ENCODE measurements at places on chromosomes 7 and 10.

GRCh38 chr10:22183771-22184461 lies 33.9 kb downstream of the EBLN1 start:
- H3K27ac ChIP-seq, result no peak overlapping the region
- no peaks in the 10 kb centered on the region for H3K4me1 ChIP-seq
- no peak for DNase-seq
- no peaks in the 10 kb centered on the region for H3K27me3 ChIP-seq
- H3K4me3 ChIP-seq, result no peak overlapping the region

DNA sequence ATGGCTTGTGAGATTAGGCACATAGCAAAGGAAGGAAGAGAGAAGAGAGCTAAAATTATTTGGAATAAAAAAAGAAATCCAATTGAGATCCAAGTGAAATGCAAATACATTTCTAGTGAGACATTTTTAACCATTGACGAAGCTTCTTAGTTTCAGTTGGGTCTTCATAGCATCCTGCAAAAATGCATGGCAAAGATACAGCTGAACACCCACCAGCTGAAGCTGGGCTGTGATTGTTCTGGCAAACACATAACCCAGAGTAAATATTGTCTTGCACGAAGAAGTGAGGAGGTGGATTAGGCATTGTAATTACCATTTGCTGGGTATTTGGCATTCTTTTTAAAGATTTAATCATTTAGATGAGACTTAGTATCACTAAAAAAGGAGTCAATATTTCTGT lies 409.4 kb downstream of the GRM8 start:
- no peaks in the 10 kb centered on the region for H3K4me1 ChIP-seq
- no peak overlapping the region for H3K27ac ChIP-seq
- no peak for DNase-seq
- H3K27me3 ChIP-seq, result no peaks in the 10 kb centered on the region

GRCh38 chr10:102738692-102739121 lies 5.0 kb upstream of the WBP1L start:
- H3K4me3 ChIP-seq, result no peak overlapping the region
- H3K4me1 ChIP-seq, result no peaks in the 10 kb centered on the region
- H3K27me3 ChIP-seq, result no peaks in the 10 kb centered on the region
- no peak for DNase-seq
- peaks cover 6% of the 10 kb centered on the region for H3K36me3 ChIP-seq

DNA sequence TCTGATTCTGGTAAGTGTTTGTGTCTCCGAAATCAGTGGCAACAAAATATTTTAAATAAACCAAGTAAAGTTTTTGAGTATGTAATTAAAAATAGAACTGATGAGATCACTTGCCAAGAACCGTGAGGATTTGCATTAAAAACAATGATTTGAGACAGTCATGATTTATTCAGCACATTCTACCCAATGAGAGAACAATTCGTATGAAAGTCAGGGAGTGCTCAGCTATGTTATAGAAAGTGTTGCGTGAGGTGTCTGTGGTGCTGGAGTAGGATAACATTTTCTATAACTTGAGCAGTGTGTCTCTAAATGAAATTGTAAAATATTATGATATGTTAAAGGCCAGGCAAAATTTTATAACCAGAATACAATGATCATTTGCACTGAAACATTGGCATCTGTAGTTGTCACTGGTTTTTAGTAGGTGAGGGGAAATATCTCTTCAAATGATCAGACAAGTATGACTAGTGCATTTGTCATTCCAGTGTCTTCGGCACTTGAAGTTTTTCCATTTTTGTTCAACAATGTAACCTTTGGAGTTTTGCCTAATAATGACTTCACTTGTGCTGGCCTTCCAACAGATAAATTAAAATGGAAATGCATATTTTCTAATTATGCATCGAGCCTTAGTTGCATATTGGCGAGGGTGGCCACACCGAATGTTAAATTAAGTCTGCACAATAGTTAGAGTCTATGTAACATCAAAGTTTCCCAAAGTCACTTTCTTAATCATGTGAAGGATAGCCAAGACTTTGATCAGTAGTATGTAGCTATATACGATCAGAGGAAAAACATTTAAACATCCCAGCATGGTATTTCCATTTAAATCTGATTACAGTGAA lies 335.9 kb downstream of the GFRA1 start:
- no peak overlapping the region for H3K27ac ChIP-seq
- H3K27me3 ChIP-seq, result no peaks in the 10 kb centered on the region
- no peak overlapping the region for H3K4me3 ChIP-seq

- no peaks in the 10 kb centered on the region for H3K36me3 ChIP-seq
- no peaks in the 10 kb centered on the region for H3K27me3 ChIP-seq
- no peak overlapping the region for H3K27ac ChIP-seq
Observed at GRCh38 chr10:31961277-31962074, 32.8 kb upstream of the ARHGAP12 start.

All from kidney (tissue), 22 donors.